ENCODE measurements at places on chromosomes 12 and 14.

DNA sequence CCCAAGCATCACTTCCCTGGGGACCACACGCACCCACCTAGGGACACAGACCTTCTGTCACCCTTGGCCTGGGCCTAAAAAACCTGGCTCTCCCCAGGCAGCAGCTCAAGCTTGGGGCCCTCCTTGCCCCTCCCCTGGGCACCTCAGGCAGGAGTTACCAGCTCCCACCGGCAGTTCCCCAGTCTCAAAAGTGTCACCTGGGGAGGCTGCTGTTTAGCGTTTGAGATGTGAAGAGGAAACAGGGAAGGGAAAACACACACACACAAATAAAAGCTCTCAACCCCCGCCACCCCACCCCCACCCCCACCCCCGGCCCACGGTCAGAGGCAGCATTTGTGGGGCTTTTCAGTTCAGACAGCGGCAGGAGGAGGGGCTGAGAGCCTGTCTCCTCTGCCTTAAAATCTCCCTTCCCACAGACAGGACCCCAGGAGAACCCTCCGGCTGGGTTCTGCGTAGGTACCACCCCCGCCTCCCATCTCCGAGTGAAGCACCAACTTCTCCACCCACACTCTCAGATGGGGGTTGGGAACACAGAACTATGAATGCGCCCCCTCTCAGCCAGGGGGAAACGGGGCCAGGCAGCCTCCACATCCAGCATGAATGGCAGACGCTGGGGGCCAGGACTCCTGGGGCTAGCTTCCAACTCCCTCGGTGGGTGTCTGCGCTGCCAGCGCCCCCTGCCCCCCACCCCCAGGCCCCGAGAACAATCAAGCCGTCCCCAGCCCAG is 3.0 kb downstream of the NCOR2 start:
- no peak for DNase-seq

DNA sequence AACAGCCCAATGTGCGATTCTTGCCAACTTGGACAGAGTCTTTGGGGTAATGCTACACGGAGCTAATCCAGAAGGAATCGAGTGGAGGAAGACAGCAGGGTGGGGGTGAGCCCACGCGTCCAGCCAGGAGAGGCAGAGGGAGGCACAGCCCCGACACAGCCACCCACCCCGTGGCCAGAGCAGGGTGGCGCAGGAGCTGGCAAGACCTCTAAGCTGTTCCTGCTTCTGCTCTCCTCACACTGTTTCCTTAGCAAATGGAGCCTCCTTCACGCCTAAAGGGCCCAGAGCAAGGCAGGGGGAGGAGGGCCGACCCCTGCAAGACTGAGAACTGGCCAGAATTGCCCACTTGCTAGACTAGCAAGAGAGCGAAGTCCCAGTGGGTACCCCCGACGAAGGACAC is 91.5 kb downstream of the FBXL14 start:
- no peak for DNase-seq

GRCh38 chr12:108248011-108248410 is 91.1 kb downstream of the CMKLR1 start:
- no peak for DNase-seq

- no peak for DNase-seq
These were observed 102.2 kb downstream of the TTC6 start for GRCh38 chr14:37697489-37698121.

GRCh38 chr14:65478596-65478995 is 66.1 kb downstream of the FUT8 start:
- no peak for DNase-seq

GRCh38 chr12:120234643-120235368 is 30.7 kb downstream of the PXN start:
- DNase-seq, result no peak

GRCh38 chr12:11959117-11959823 is 111.5 kb upstream of the BCL2L14 start:
- no peak for DNase-seq

- DNase-seq, result no peak
These were observed 246.7 kb downstream of the GRIN2B start for GRCh38 chr12:13734584-13735152.

All from D721Med (cell line).